Activated CD4-positive, alpha-beta T cell treated with anti-CD3 and anti-CD28 coated beads, Interleukin-2, amount 50 U/mL, for 4 hours (primary cell): ENCODE measurements at places on chromosomes 3 and 15.
A peak's percentile ranks its signal among the peaks of the same experiment; 100 is the strongest.

DNA sequence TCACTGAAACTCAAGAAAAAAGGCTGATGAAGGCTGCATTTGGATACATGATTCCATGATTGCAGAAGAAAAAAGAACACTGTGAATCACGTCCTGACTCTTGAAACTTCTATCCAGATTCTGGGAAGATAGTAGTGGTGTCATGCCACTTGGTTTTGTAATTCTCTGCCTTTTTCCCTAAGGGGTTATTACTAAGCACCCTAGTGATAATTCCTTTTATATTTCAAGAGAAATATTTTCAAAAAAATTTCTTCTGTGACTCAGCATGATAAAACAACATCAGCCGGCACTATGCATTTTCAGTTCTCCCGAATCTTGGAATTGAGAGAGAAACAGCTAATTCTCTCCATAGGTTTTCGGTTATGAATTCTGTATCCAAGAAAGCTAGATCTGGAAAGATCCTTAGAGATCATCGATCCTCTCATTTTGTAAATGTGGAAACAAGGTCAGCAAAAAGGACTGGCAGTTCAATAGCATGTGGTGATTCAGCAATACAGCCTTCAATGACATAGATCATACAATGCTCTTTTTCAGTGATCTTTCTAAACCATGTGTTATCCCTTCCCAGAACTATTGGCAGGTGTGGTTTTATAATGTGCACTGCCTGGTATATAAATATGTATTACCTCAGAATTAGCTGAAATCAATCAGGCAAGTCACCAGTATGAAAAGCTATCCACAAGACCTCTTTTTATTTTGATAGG is 42.6 kb upstream of the TP63 start:
- no peak for DNase-seq

DNA sequence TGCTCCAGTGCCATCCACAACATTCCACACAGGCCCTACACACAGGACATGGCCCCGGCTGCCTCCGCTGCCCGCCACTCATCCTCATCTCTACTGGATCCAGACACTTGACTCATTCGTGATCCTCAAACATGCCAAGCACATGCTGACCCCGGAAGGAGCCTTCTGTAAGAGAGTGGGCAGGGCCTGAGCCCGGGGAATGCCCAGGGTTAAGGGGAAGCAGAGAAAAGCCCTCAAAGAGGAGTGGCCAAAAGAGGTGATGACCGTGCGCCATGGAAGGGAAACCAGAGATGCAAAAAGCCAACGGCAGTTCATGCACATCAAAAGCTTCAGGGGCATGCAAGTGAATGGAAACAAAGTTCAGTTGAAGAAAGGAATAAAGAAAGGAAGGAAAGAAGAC is 46.1 kb downstream of the RFTN1 start:
- peak; percentile 19 for DNase-seq

DNA sequence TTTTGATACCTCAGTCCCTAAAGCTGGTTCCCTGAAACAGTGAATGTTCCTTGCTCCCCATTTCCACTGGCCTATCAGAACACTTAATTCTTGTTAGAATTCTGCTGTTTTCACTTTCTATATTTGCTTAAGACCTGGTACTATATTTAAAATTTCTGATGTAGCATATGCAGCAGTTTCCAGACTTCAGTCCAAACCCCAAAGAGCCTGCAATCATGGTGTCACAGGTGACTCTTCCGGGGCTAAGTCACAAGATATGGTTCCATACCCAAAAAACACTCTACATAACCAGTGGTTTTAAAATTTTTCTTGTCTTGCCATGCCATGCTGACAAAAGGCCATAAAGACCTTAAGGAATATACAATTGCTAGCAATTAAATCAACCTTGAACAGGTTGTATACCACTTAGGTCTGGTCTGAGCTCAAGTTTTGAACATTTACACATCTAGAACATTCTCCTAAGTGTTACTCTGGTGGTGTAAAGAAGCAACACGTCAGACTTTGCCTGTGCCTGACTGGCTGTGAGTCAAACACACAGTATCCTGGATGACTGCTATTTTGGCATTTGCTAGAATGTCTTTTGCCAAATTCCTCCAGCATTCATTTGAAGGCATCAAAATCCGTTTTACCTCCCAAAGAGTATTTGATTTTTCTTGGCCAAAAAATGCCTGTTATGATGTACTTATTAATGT is 160.0 kb downstream of the FRMD5 start:
- DNase-seq, result no peak

DNA sequence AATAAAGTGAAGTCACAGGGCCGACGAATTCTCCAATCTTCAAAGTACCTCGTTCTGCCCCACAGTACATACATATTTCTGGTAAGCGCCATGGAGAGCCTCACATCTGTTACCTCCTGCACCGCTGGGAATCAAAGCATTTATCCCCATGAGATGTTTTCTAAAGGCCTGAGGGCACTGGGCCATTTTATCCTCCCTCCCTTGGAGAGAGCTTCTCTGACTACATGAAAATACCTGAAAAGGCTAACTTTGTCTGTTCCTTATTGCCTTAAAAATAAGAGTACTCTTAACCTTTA is 148.1 kb downstream of the RORA start:
- no peak for DNase-seq

DNA sequence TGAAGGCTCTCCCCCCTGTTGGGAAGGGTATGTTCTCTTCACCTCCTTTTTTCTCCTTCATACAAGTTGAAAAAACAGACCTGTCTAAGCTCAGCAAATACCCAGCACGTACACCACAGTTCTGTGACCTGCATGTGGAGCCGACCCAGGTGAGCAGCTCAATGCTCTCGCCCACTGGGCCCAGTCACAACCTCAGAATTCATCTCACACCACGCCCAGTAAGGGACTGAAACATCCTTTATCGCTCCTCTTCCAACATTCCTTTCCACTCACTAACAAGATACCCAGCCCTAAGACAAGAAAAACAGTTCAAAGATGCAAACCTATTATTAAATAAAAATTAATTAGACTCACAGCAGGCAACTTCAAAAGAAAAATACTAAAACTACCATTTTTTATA is 68.9 kb downstream of the FOXP1 start:
- no peak for DNase-seq

- no peak for DNase-seq
These were observed at the start of gene BNC1 for GRCh38 chr15:83284559-83285283. BNC1 (minus strand) TSS chr15:83284664; CDS start chr15:83284628, 36 bp downstream.

GRCh38 chr3:2452249-2452648 is 353.6 kb downstream of the CNTN4 start:
- no peak for DNase-seq

GRCh38 chr15:63370764-63371163 is 10.9 kb downstream of the CA12 start:
- no peak for DNase-seq

- no peak for DNase-seq
These were observed 584 bp downstream of the RPS17 start for GRCh38 chr15:82539691-82540054.

GRCh38 chr3:127544803-127545201 is 45.7 kb downstream of the TPRA1 start:
- DNase-seq, result no peak

GRCh38 chr3:189779166-189779565 is 148.0 kb downstream of the TP63 start:
- no peak for DNase-seq

GRCh38 chr15:54102704-54103103 is 124.5 kb downstream of the UNC13C start:
- DNase-seq, result no peak

DNA sequence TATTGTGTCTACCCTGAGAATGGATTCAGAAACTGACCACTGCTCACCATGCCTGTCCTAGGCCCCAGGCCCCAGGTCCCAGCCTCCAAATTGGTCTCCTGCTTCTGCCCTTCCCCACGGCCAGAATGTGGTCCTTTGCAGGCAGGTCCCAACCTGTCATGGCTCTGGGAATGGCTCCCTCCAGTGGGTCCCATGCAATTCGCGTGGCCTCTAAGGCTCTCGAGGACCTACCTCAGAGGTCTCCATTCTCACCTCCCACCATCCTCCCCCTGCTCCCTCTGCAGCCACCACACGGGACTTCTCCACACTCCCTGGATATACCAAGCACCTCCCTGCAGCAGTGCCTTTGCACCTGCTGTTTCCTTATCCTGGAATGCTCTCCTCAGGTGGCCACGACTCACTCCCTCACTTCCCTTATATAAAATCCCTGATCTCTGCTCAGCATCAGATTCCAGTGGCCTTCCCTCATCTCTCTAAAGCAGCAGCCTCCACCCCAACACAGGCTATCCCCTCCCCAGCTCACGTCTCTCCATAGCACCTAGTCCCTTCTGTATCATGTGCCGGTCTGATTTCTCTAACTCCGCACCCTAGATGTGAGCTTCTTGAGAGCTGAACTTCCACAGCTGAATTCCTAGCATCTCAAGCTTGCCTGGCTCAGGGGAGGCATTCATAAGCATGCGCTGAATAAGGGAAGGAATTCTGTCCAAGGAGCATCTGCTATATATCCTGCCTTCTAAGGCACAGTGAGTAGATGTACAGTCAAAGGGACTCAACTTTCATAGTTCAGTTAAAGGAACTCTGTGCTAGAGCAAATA is 56.9 kb downstream of the ARRDC4 start:
- no peak for DNase-seq

- no peak for DNase-seq
These were observed 330 bp upstream of the TBC1D2B start for GRCh38 chr15:78077871-78078210.

DNA sequence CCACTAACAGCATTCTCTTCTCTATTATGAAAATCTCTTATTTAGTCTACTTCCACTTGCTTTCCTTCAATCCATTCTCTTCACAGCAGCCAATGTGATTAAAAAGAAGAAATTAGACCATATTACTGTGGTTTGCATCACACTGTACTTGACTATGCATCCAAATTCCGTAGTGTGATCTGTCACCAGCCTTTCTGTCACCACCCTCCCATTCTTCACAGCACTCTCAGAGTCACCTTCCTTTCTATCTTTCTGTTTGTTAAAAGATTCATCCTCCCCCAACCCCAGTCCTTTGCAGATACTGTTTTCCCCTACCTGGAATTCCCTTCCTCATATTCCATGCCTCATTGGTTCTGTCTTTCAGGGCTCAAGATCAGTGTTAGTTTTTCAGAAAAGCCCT is 55.0 kb upstream of the ABHD10 start:
- no peak for DNase-seq

DNA sequence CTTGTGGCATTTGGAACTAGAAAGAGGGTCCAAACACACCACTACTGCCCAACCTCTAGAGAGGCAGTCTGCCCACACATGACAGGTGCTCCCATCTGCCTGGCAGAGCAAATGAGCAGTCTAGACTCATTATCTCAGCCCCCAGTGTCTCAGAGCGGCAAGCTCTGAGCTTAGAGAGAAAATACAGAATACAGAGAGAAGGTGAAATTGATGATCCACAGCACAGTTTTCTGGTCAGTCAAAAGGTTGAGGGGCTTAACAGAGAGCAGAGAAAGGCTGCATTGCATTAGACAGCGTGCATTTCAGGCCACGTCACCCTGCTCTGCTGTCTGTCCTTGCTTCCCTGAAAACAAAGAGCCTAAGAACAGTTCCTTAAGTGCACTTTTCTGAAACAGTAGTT is 135.1 kb downstream of the KCNMB2 start:
- DNase-seq, result no peak

DNA sequence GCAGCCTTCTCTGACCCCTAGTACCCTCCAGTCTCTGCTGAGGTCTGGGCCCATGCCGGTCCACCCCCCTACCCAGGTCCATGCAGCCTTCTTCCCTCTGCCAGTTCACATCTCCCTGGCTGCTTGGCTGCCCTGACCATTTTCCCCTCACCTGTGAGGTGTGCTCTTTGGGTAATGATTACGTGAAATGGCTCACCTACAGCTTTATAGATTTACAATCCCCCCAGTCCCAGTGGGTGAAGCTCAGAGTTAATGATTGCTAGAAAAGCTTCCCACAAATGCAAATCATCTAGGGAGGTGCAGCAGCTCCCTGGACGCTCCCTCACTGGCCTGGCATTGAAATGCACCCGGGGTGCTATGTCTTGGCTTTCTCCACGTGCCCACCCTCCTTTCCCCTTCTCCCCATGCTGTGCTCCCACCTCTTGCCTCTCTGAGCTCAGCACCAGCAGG is 18.7 kb downstream of the PAQR5 start:
- no peak for DNase-seq

GRCh38 chr15:39473298-39473947 is 107.5 kb upstream of the THBS1 start:
- no peak for DNase-seq

DNA sequence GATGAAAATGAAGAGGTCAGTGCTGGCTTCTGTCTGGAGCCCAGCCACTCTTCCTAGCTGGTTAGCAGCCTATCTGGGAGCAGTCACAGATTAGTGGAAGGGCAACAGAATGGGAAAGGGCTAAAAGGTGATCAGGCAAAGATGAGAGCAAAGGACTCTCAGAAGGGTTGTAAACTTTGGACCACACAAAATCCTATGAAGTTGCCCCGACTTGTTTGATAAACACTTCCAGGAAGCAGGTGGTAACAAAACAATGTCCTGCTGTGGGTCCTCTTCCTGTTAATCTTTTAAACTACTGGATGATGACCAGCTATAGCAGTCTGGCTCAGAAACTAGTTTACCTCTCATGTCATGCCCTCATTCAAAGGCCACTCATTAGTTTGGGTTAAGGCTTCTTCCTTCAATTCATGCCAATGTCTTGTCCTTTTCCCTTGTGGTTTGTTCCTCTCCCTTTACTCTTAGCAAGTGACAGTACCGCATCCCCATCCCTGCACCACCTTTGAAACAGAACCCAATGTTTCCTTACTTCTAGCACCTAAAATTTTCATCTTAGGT is 19.2 kb downstream of the POLG start:
- no peak for DNase-seq

DNA sequence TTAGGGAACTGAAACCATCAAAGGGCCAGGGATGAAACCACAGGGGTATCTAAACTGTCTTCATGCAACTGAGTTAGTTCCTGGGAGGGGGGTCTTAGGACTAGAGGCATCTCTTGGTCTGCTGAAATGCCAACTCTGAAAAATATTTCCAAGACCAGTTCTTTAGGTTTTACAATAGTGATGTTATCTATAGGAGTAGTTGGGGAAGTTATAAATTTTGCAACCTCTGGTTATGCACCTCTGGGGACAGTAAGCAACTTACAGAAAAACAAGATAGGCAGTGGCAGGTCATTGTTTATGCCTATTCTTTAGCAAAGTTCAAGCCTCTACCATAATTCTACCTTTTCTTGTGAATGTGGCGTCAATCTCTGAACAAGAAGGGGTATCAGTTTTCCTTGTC is 60.5 kb upstream of the MINAR1 start:
- no peak for DNase-seq

DNA sequence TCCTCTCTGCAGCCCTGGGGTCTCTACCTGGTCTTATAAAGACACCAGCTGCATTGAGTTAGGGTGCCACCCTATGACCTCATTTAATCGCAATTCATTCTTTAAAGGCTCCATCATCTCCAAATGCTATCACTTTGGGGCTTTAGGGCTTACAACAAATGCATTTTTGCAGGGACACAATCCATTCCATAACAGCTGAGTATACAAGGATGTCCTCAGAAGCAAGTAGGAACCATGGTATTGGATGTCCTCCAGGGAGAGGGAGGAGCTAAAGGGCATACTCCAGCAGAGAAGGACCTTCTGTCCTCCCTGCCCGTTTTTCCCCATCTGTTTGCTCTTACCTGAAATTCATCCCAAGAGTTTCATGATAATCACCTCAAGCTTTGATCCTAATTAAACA is 30.3 kb downstream of the UMPS start:
- DNase-seq, result no peak

- DNase-seq, result no peak
These were observed 70.7 kb upstream of the DCBLD2 start for GRCh38 chr3:98972155-98972554.

GRCh38 chr3:143901105-143901504 is 52.8 kb upstream of the SLC9A9 start:
- DNase-seq, result no peak
